ENCODE measurements at places on chromosomes 16 and 17. TPM values are rescaled to one million over a fixed set of nuclear protein-coding genes. Genes with fewer than 3 reads are reported as not detected.

Gene CHST5
- total RNA-seq, result not detected

Gene ANKRD40CL
- not detected for total RNA-seq

Gene C16orf96
- not detected for total RNA-seq

Gene ZNRF1
- 22.8 TPM for total RNA-seq

Gene SLC5A2
- not detected for total RNA-seq

Gene RHBDL3
- not detected for total RNA-seq

Gene KRTAP9-2
- total RNA-seq, result not detected

Gene THUMPD1
- 34.2 TPM for total RNA-seq

Gene BHLHA9
- total RNA-seq, result not detected

Gene NOS2
- 0.49 TPM for total RNA-seq

Gene HOXB5
- not detected for total RNA-seq

Gene PRSS8
- not detected for total RNA-seq

Measured in cardiac atrium fibroblast (primary cell).